ENCODE measurements at places on chromosomes 4 and X.

DNA sequence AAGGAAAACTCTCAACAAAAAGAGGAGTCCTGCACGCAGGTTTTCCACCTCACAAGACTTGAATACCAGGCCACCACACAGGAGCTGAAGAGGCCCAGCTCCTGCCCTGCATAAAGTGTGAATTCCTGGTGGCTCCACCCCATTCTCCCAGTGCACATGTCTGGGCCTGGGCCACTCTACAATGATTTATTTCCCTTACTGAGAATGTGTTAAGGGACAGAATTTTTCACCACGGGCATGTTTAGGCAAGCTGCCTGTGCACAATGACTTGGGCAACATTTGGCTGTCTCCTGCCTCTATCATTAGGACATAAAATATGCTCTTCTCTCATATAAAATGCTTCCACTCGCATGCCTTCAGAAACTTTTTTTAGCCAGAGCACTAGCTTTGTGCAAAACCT, 197.1 kb downstream of the SLC7A11 start:
- DNase-seq = no peak

- DNase-seq = no peak
These were observed 55.8 kb downstream of the XAGE2 start for GRCh38 chrX:52424656-52425055.

GRCh38 chr4:21205821-21206531, 505.7 kb downstream of the PACRGL start:
- no peak for DNase-seq

GRCh38 chr4:155407480-155407879, 30.7 kb upstream of the MAP9 start:
- DNase-seq = no peak

- DNase-seq = no peak
These were observed 21.9 kb downstream of the MSN start for GRCh38 chrX:65689377-65689776.

- no peak for DNase-seq
These were observed 33.3 kb downstream of the SLIT2 start for GRCh38 chr4:20284990-20285389.

DNA sequence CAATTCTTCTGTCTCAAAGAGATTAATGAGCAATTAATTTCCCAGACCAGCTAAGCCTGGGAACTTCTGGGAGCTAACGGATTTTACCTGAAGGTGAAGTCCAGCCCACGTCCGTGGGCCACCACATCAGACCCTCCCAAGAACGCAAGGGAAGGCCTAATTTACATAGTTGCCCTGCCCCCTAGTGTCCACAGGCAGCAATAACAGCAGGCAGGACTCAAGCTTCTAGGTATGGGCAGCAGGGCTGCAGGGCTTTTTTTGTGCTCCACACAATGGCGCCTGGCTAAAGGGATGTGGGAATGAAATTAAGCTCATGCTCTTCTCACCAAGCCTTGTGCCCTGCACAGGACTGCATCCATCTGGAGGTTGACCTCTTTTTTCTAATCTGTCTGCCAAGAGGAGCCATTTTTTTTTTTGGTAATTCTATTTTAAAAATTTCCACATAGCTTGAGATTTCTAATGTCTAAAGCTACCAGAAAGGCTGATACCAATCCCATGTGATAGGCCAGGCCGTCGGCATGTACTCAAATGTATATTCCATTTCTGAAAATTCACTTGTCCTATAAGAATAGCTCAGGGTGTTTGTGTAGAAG, 111.9 kb upstream of the TMEM164 start:
- DNase-seq = no peak

- DNase-seq = no peak
These were observed 32.8 kb downstream of the HDAC8 start for GRCh38 chrX:72539822-72540221.

DNA sequence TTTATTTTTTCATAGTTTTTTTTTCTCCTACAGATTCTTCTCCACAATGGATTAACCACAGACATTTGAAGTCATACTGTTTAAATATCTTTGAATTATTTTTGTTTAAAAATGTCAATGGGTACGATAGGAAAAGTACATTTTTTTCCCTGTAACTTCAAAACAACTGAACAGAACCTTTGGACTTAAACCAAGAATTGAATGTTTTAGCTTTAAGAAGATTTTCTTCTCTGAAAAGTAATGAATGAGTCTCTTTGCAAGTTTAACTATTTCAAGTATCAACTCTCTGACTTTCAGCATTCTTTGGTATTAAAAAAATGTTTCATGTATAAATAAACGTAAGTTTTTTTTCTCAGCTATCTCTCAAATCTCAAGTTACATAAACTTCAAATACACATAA, 364.3 kb downstream of the FBXO8 start:
- no peak for DNase-seq

GRCh38 chrX:24153178-24153795, 3.8 kb downstream of the ZFX start:
- no peak for DNase-seq

GRCh38 chr4:86015412-86016350, 344.2 kb downstream of the MAPK10 start:
- no peak for DNase-seq

GRCh38 chr4:66585767-66586166, 915.5 kb upstream of the EPHA5 start:
- DNase-seq = no peak

- no peak for DNase-seq
These were observed 11.9 kb upstream of the MAB21L2 start for GRCh38 chr4:150569998-150570535.

DNA sequence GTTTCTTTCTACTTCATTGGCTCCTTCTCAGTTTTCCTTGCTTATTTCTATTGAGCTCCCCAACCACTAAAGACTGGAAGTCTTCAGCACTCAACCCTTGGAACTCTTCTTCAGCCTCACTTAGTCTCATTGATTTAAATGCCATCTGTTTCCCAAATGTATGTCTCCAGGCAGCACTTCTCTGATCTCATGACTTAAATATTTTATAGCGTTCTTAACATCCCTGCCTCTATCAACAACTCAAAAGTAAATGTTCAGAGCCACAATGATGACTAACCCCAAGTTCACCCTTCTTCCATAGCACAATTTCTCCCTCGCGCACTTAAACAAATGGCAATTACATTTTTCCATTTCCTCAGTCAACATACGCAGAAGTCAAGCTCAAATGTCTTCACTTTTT, 1393.3 kb downstream of the ARAP2 start:
- DNase-seq = no peak

DNA sequence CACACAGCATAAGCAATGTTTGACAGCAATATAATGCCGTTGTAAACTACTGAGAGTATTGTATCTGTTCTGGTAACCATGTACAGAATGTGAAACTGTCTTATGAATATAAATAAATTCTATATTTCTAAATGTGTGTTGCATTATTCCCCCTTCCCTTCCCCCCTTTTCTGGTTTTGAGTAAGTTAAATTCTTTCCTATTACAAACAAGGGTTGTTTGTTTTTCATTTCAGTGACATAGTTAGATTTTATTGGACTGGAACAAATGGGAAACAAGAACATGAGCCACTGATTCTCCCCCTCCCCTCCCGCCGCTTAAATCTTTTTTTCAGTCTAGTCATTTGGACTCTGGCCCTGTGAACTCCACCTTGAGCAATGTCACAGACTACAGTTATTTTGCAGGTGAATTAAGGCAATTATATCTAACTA, 69.8 kb downstream of the GPAT3 start:
- no peak for DNase-seq

DNA sequence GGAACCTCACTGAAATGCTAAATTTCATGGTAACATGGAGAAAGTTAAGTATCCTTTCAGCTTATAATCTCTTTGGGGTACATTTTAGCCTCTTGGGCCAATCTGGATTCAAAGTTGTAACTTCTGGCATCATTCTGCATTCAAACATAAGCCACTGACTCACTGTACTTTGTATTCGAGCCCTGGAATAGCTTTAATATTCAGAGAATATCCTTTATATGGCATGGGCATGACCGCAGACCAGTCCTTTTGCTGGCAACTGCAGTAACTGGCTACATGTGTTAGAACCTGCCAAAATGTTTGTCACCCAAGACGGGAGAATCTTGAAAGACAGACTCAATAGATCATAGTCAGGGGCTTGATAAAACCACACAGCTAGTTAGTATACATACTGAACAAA, 3.3 kb downstream of the GASK1B start:
- DNase-seq = no peak

- DNase-seq = no peak
These were observed 31.8 kb downstream of the AMMECR1 start for GRCh38 chrX:110286106-110286505.

- no peak for DNase-seq
These were observed 76.1 kb upstream of the EMCN start for GRCh38 chr4:100593935-100594334.

DNA sequence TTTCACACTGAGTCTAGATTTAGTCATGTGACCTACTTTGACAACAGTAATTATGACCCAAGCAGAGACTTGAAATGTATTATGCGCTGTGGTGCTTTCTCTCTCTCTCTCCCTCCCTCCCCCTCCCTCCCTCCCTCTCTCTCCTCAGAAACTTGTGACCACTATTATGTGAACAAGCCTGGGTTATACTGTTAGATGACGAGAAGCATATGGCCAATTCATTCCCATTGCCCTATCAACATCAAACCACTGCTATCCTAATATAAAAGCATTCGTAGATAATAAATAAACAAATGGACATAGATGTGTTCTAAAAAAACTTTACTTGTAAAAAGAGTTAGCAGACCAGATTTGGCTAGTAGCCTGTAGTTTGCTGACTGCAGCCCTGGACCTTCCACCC, 18.2 kb downstream of the FTHL17 start:
- DNase-seq = no peak

GRCh38 chr4:8865681-8866310, 5.8 kb downstream of the HMX1 start:
- DNase-seq = no peak
